ENCODE measurements at places on chromosomes 5 and 9.

DNA sequence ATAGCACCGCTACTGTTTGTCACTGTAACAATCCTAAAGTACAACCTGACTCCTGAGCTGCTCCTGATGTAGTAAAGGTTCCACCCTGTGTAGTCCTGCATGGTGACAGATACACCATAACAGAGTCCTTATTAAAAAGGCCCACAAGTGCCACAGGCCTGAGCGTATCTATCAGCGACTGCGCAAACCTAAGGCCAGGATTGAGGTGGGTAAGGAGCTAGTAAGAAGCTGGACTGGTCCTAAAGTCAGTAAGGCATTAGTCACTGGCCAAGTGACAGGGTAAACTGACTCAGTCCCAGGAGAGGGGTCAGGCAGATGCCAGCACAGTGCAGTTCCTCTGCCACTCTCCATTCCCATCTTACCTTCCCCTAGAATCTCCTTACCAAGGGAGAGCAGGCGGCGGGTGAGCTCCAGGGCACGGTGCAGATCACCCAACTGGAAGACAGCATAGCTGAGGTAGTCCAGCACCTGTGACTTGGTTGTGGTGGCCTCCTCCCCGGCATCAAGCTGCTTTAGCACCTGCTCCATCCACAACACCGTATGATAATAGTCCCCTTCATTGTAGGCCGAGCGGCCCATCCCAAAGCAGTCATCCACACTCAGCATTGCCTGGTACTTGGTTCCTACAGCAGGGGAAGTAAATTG is 17.6 kb downstream of the P4HA2 start:
- DNase-seq, result no peak

DNA sequence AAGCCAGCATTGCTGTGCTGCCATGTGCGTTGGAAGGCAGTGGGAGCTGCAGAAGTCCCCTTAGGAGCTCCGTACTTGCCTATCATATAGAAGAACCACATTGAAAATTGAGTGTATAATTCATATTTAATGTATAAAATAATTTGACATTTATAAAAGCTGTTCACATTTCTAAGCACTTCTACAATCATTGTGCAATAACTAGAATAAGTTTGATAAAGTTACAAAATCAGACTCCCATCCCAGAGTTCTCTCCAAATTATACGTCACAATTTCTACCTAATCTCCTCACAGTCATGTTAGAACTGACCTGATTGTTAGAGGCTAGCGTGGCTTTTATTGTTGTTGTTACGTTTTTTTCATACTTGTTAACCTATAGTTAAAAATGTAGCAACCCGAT is 123.5 kb upstream of the ZNF366 start:
- no peak for DNase-seq

DNA sequence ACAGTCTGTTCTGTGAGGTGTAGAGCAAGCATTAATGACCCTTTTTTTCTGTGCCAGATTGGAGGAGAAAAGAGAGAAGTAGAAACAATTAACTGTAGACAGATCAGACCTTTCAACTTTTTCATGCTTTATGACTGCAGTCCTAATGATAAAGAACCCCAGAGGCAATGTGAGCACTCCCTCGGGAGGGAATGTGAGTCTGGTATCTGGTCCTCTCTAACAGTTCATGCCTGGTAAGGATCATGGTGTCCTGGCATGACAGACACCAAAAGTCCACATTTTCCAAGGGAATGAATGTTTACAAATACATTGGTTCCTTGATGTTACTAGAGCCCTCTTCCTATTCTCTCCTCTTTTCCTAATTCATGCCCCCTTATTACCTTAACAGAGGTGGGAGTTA is 70.3 kb downstream of the MTAP start:
- DNase-seq, result no peak

DNA sequence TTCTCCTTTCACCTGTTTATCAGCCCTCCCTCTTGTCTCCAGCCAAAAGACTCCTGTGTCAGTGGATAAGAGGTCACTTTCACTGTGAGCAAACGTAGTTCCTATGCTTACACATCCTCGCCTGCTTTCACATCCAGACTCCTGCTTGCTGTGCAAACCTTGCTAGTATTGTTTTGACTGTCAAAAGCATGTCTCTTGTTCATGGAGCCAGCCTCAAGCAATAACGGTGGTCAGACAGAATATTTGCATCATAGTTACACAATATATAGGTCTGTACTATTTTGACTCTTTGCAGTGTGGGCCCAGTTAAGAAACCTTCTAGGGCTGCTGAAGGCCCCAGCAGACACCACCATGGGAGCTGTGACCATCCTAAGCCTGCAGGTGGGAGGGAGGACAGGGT is 420.0 kb downstream of the SEMA5A start:
- DNase-seq, result no peak

- DNase-seq, result no peak
Observed at GRCh38 chr9:11735391-11735790, 957.8 kb upstream of the TYRP1 start.

DNA sequence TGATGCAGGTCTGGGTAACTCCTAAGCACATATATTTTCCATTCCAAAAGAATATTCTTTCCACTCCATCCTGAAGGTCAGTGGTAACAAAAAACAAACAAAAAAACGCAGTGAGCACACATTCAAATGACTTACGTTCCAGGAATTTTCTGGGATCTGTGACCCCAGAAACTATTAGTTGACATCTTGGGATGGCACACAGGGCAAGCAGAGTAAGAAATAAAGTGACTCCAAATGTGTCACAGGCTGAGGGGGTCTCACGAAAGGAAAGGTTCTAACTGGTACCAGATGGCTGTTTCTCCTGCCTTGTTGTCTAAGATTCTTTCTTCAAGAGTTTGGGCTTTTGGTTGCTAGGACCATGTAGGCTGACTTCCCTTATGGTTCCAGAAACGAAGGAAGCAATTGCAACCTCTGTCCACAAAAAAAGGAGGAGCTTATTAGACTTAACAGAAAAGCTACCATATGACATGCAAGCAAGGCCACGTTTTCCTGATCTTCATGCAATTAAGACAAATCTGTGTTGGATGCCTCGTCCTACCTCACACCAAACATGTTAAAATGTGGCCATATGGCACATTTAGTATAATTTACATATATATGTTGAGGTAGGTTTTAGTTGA is 32.7 kb downstream of the PTGS1 start:
- DNase-seq, result no peak

DNA sequence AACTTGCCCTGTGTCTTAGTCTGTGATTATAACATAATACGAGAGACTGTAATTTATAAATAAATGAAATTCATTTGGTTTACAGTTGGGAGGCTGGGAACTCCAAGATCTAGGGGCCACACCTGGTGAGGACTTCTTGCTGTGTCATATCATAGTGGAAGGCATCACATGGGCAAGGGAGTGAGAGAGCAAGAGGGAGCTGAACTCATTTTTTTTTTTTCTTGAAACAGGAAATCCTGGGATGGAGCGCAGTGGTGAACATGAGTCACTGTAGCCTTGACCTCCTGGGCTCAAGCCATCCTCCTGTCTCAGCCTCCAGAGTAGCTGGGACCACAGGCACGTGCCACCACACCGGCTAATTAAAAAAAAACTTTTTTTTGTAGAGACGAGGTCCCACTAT is 7.2 kb downstream of the MLANA start:
- no peak for DNase-seq

GRCh38 chr9:125378778-125379177 is 117.2 kb downstream of the GAPVD1 start:
- DNase-seq, result no peak
